ENCODE measurements at places on chromosomes 12 and 14.

- no peak for DNase-seq
These were observed 40.1 kb upstream of the AMN start for GRCh38 chr14:102882226-102882906.

- peak; percentile 19 for DNase-seq
These were observed 25.9 kb downstream of the SYNDIG1L start for GRCh38 chr14:74400031-74400685.

GRCh38 chr14:99136401-99136800, 135.6 kb downstream of the BCL11B start:
- no peak for DNase-seq

GRCh38 chr14:105411985-105412770, 7.4 kb upstream of the MTA1 start:
- no peak for DNase-seq

DNA sequence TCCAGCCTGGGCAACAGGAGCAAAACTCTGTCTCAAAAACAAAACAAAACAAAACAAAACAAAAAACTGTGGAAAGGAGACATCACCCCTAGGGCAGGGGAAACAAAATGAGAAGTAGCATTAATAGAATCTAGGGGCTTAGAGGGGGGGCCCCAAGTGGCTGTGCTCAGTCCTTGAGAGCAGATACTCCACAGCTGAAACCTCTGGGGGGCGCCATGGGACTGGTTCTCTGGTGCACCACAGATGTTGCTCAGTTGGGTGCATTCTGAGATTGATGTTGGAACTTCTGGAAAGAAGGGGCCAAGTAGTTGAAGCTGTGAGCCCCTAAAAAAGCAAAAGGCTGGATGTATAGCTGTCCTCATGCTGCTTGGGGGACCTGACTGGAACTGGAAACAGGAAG, 11.8 kb upstream of the SYNE2 start:
- no peak for DNase-seq

GRCh38 chr12:53051058-53051880, 1.4 kb downstream of the TNS2 start:
- DNase-seq, result peak; percentile 96

- peak; percentile 14 for DNase-seq
These were observed 335.4 kb downstream of the LRIG3 start for GRCh38 chr12:58584880-58585279.
